CD4-positive, CD25-positive, alpha-beta regulatory T cell (primary cell): ENCODE measurements at places on chromosomes 7 and 10. TPM values are rescaled to one million over a fixed set of nuclear protein-coding genes. Genes with fewer than 3 reads are reported as not detected.

Gene ACSL5
- total RNA-seq, result 63.7 TPM

Gene MAT1A
- not detected for total RNA-seq

Gene OR9A2
- not detected for total RNA-seq

Gene CPN1
- not detected for total RNA-seq

Gene NDUFB2
- 91.5 TPM for total RNA-seq

Gene MINDY4
- total RNA-seq, result 0.49 TPM

Gene PTN
- not detected for total RNA-seq

Gene TMEM236
- total RNA-seq, result 0.10 TPM

Gene SPDYE9
- total RNA-seq, result not detected

Gene NEURL1
- 1.1 TPM for total RNA-seq

DNA sequence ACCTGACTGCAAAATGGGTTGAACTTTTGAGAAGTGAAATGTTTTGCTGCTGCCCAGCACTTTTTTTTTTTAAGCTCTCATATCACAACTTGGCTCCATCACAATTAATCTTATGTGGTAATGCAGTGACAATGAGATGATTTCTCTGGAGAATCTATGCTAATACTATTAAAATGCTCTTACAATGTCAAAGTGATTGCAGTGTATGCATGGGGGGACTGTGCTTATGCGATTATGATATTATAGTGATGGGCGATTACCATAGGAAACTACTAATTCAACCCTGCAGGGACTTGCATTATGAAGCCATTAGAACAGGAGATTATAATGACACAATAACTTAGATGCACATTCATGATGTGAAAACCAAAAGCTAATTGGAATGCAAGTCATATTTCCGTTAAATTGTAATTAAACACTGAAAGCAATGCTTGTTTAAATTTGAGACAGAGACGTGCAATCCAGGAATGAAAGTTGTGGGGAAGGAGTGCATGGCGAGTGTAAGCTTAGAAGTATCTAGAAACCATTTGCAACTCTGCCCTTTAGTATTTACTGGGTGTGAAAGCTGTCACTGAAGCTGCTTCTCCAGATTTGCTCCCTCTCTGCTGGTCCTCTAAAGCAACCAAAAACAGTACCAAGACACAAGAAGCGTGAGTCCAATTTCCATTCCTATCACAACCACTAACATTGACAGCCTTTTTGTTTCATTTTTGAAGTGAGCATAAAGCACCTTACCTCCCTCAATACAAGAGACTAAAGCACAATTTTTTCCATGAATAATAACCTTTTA lies 21.6 kb downstream of the PTER start:
- H3K4me3 ChIP-seq, result no peak overlapping the region
- no peaks in the 10 kb centered on the region for H3K36me3 ChIP-seq
- no peaks in the 10 kb centered on the region for H3K27me3 ChIP-seq
- DNase-seq, result no peak

DNA sequence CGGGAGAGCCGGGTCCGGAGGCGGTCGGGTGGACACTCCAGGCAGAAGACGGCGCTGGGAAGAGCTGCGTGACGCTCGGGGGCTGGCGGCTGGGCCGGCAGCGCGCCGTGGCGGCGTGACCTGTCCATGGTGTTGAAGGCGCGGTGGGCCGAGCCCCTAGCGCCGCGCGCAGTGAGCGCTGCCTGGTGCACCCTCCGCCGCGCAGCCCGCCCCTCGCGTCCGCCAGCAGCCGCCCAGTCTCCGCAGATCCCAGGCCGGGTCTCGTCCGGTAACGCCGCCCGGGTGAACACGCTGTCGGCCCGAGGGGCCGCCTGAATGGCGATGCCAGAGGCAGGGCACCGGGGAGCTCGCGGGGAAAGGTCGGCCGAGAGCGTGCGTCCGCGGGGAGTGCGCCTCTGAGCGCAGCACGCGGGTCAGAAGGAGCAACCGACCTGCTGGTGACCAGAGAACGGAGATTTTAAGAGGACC lies 657 bp upstream of the TMEM178B start:
- DNase-seq, result no peak
- H3K36me3 ChIP-seq, result no peaks in the 10 kb centered on the region
- H3K27me3 ChIP-seq, result peaks cover 42% of the 10 kb centered on the region
- H3K4me3 ChIP-seq, result no peak overlapping the region

DNA sequence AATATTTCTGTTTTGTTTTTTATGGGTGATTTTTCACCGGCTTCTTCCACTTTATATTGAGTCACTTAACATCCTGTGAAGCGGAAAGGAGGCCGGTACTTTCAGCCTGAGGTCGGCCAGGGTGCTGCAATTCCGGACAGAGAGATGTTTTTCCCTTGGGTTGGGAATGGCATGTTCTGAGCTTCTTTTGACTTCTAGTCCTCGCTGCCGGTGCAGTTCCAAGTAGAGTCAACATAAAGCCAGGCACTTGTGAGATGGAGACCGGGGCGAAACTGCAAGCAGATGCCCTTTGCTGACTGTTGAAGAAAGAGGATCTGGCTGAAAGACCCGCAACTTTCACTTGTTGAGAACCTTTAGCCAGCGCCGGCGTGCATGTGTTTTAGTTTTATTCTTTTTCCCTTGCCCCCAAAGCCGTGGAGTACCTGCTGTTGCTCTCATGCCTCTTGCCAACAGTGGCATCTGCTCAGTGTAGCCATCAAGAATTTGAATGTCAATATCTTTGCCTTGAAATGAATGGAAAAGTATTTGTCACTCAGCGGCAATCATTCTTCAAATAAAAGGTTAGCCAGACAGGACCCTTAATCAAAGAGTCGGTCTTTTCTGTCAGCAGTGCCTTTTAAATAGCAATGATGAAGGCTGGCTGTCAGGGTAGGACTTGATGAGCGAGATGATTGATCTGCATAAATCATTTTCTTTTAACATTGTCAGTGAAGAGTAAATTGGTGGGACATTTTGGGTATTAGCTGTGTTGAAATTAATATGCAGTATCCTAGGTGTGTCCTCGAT lies 351.2 kb downstream of the LRMDA start:
- peaks cover 8% of the 10 kb centered on the region for H3K27me3 ChIP-seq
- no peaks in the 10 kb centered on the region for H3K36me3 ChIP-seq
- no peak overlapping the region for H3K27ac ChIP-seq
- H3K4me3 ChIP-seq, result no peak overlapping the region
- no peaks in the 10 kb centered on the region for H3K4me1 ChIP-seq

- no peaks in the 10 kb centered on the region for H3K27me3 ChIP-seq
- H3K27ac ChIP-seq, result peak overlapping the region; percentile 64
- DNase-seq, result no peak
- peaks cover 98% of the 10 kb centered on the region for H3K4me1 ChIP-seq
- H3K36me3 ChIP-seq, result peaks cover 16% of the 10 kb centered on the region
- no peak overlapping the region for H3K4me3 ChIP-seq
These were observed 36.9 kb upstream of the SH2D4B start for GRCh38 chr10:80500572-80501380.

DNA sequence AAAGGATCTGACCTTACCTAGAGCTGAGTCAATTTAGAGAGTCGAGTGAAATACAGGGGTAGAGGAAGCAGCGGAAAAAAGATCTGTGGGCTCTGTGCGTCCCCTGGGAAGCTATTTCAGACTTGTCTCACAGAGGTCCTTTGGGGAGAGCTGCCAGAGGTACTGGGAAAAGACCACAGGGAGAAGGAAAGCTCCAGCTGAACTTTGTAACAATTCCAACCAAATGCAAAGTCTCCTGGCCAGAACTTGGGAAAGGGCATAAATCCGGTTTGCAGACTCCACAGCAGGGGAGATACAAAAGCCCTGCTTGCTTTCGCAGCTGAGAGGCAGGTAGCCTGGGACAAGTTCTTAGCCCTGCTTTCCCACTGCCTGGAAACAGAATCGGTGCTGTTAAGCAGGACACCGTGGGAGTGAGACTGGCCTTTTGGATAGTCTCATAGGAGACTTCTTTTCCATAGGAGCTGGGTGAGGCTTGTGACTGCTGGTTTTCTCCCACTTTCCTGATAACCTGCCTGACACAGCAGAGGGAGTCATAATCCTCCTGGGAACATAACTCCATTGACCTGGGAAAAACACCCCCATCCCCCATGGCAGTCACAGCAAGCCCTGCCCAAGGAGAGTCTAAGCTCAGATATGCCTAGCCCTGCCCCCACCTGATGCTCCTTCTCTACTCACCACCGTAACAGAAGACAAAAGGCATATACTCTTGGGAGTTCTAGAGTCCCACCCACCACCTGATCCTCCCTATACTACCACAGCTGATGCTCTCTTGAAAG lies 926.2 kb downstream of the KCNMA1 start:
- no peak for DNase-seq
- no peaks in the 10 kb centered on the region for H3K4me1 ChIP-seq
- H3K4me3 ChIP-seq, result no peak overlapping the region
- H3K36me3 ChIP-seq, result no peaks in the 10 kb centered on the region
- H3K27me3 ChIP-seq, result no peaks in the 10 kb centered on the region

GRCh38 chr7:112283382-112283910 lies 77.0 kb downstream of the ZNF277 start:
- peaks cover 7% of the 10 kb centered on the region for H3K4me1 ChIP-seq
- H3K27ac ChIP-seq, result no peak overlapping the region
- H3K4me3 ChIP-seq, result no peak overlapping the region
- no peaks in the 10 kb centered on the region for H3K27me3 ChIP-seq

GRCh38 chr10:95462740-95463667 lies 98.2 kb downstream of the SORBS1 start:
- no peak for DNase-seq
- H3K4me1 ChIP-seq, result no peaks in the 10 kb centered on the region
- no peak overlapping the region for H3K27ac ChIP-seq
- no peaks in the 10 kb centered on the region for H3K27me3 ChIP-seq

GRCh38 chr10:7378602-7379403 lies 32.0 kb downstream of the SFMBT2 start:
- no peak overlapping the region for H3K4me3 ChIP-seq
- DNase-seq, result no peak
- no peak overlapping the region for H3K27ac ChIP-seq
- peaks cover 15% of the 10 kb centered on the region for H3K36me3 ChIP-seq

- peaks cover 2% of the 10 kb centered on the region for H3K27me3 ChIP-seq
- H3K36me3 ChIP-seq, result no peaks in the 10 kb centered on the region
- no peak overlapping the region for H3K27ac ChIP-seq
- no peak overlapping the region for H3K4me3 ChIP-seq
These were observed 94.8 kb upstream of the HDAC9 start for GRCh38 chr7:18400726-18401125.

- H3K4me1 ChIP-seq, result no peaks in the 10 kb centered on the region
- no peak for DNase-seq
- H3K36me3 ChIP-seq, result no peaks in the 10 kb centered on the region
- H3K27me3 ChIP-seq, result no peaks in the 10 kb centered on the region
- H3K4me3 ChIP-seq, result no peak overlapping the region
These were observed 9.5 kb downstream of the PAX4 start for GRCh38 chr7:127608446-127608845.

DNA sequence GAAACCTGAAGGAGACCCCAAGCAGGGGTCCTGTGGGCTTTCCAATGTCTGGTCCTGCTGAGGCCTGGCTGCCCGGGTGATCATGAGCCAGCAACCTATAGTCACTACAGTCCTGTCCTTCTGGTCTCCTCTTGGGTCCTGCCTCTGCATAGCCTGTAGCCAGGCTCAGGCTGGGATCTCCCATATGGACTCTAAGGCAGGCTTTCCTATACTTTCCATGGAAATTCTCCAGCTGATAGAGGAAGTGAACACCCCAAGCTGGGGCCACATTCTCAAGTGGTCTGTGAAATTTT lies 26.4 kb downstream of the ANXA8 start:
- H3K27me3 ChIP-seq, result no peaks in the 10 kb centered on the region
- DNase-seq, result no peak
- no peak overlapping the region for H3K27ac ChIP-seq
- H3K4me1 ChIP-seq, result no peaks in the 10 kb centered on the region

DNA sequence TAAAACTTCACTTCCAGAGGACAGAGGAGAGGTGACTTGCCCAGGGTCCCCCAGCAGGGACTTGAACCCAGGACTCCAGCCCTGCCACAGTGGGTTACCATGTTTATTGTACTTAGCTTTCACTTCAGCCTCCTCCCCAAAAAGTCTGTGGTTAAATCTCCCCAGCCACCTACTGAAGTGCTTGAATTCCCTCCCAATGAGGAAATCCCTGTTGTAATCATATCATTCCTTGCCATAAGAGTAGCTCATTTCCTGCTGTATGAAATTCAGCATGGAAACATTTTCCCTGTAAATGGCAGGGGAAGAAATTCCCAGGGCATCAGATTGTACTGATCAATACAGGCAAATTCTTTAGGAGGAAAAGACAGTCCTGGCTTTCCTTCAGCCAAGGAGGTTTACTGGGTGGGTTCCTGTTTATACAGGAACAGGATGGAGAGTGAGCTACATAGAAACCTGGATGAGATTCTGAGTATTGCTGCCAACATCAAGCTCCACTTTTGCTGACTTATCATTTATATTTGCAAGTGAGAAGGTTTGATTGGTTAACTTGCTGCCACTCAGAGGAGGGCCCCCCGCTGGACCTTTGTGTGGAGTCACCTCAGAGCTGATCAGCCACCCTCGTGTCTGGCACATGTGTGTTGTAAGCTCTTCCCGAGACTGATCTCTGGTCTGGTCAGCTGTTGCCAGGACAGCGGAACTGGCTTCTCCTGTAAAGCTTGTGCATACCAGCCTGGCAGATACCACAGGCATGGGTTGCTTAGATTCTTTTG lies 16.4 kb upstream of the PDZD8 start:
- no peak for DNase-seq
- H3K4me1 ChIP-seq, result no peaks in the 10 kb centered on the region
- peaks cover 28% of the 10 kb centered on the region for H3K27me3 ChIP-seq
- no peak overlapping the region for H3K27ac ChIP-seq

GRCh38 chr7:13708670-13709069 lies 280.8 kb downstream of the ETV1 start:
- H3K4me3 ChIP-seq, result no peak overlapping the region
- H3K4me1 ChIP-seq, result no peaks in the 10 kb centered on the region
- no peaks in the 10 kb centered on the region for H3K36me3 ChIP-seq
- no peaks in the 10 kb centered on the region for H3K27me3 ChIP-seq
- H3K27ac ChIP-seq, result no peak overlapping the region
- no peak for DNase-seq

DNA sequence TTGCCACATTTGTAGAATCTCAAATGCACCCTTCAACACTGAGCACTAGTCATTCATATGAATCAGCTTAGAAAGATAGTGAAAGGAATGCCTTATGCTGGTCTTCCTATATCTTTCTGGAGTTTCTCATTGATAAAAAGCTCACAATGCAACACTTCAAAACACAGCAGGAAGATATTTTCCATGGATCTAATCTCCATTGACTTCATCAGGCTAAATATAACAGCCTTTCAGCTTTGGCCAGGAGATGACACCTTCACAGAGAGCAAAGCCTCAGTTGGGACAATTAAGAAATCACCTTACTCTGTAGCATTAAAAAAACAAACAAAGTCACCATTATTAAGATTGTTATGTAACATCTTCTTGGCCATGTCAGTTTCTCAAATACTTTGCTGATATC lies 6.7 kb downstream of the NRP1 start:
- no peak for DNase-seq
- H3K27me3 ChIP-seq, result peaks cover 41% of the 10 kb centered on the region
- no peak overlapping the region for H3K27ac ChIP-seq
- H3K4me3 ChIP-seq, result no peak overlapping the region
